ENCODE measurements at places on chromosomes 7 and 10.
A peak's percentile ranks its signal among the peaks of the same experiment; 100 is the strongest.

GRCh38 chr7:94396037-94396431 lies 1.3 kb downstream of the COL1A2 start:
- no peak for DNase-seq

DNA sequence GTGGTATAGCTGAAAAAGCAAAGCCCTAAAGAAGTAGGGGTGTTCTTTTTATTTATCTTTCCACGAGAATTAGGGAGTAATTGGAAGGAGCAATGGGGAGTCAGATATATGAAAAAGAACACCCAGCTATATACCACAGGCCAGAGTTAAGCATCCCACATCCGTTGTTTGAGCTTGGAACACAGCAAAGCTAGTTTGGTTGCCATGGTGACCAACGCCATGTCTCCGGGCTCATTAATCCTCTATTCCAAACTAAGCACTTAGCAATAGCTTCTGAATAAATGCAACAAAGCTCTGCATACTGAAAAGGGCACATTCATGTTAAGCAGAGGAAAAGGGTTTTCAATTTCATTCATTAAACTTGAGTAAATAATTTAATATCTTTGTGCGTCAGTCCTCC lies 23.5 kb downstream of the ASB4 start:
- peak; percentile 30 for DNase-seq

DNA sequence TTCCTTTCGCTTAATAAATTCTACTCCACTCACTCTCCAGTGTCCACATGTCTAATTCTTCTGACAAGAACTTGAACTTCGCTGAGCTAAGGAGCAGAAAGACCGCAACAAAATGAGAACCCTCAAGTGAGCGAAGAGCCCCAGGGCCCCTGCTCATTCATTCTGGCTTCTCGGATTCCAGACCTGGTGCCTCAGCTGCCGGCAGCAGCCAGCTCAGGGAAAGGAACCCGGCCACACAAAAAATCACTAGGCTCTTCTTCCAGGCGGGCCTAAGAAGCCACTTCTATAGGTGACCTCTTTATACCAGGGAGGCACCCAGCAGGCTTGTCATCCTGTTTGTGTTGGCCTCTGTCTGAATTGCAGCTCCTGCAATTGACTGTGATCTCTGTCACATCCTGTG lies 33.3 kb downstream of the OTUD1 start:
- DNase-seq: no peak

DNA sequence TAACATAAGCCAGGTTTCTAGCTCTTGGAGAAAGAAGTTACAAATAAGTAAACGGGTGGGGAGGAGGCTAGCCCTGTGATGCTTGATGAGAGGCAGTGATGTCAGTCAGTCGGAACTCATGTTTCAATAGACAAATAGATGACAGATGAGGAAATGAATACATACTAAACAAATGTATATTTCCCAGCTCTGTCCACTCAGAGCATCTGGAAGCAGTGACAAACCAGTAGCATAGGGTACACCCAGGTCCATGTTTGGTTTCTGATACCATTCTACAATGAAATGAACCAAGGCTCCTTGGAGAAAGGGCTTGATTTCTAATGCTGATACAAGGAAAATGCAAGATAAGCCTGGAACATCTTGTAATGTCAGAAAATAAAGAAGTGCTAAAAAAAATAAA lies 30.6 kb downstream of the PODXL start:
- peak; percentile 1 for DNase-seq

- no peak for DNase-seq
Observed at GRCh38 chr7:99106821-99107241, 37.1 kb downstream of the SMURF1 start.

DNA sequence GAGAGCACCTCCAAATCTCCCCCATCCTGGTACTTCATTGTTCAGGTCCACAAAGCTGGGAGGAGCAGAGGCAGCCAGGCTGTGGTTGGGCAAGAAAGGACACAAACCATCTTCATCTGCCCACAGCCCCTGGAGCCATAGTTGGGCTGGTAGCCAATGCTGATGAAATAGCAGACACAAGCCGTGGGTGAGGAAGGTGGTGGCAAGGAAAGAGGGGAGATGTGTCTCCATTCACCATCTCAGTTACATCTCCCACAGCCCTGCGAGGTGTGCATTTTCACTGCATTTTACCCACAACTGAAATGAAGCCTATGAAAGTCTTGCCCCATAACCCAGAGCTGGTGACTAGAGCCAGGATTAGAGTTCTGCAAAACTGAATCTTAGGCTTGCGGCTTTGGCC lies 35.0 kb downstream of the PIK3AP1 start:
- DNase-seq: no peak

- no peak for DNase-seq
Observed at GRCh38 chr10:91758303-91759146, 39.7 kb upstream of the TNKS2 start.

DNA sequence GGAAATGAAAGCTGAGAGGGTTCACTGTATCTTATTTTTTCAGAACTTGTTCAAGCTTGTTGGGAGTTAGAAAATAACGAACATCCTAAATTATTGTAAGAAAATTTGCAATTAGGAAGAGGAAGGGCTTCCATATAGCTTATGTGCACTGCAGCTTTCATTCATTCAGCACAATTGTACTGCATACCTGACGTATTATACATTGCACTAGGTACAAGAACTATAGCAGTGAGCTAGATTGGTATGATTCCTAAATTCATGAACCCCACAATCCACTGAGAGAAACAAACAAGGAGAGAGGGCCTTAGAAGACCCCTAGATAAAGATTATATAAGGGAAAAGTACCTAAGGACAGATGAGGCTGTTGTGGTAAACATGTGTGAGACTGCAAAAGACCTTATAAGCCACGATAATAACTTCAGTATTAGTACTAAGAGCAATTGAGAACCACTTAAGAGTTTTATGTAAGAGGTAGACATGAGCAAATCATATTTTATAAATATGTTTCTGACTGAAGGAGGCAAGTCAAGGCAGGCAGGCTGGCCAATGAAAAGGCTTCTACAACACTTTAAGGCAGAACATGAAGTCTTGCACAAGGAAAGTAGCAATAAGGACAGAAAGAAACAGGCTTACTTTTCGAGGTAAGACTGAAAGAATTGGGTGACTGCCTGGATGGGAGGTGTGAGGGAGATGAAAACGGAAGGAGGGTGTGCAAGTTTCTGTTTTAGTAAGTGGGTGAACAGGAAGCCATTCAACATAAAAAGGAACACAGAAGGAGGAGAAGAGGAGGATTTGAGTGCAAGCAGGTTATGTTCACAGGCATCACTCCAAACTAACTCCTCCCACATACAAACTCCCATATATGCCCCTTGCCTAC lies 77.9 kb upstream of the LRRN3 start:
- no peak for DNase-seq

DNA sequence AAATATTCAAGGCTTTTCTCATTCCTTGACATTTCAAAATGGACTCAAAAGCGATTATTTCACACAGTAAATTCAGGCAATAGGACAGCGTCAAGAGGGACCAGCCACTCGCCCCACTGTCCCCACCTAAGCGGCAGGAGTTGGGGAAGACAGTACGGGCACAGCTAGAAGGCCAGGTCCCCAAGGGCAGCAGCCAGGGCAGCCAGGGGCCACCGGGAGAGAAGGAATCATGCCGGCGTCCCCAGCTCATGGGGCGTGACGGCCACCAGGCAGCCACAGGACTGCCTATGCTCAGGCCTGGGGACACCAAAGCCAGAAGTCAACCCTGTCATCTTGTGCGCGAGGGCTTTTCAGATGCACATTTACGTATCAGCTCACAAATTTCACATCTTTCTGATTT lies 225.7 kb upstream of the PPP2R2D start:
- no peak for DNase-seq

DNA sequence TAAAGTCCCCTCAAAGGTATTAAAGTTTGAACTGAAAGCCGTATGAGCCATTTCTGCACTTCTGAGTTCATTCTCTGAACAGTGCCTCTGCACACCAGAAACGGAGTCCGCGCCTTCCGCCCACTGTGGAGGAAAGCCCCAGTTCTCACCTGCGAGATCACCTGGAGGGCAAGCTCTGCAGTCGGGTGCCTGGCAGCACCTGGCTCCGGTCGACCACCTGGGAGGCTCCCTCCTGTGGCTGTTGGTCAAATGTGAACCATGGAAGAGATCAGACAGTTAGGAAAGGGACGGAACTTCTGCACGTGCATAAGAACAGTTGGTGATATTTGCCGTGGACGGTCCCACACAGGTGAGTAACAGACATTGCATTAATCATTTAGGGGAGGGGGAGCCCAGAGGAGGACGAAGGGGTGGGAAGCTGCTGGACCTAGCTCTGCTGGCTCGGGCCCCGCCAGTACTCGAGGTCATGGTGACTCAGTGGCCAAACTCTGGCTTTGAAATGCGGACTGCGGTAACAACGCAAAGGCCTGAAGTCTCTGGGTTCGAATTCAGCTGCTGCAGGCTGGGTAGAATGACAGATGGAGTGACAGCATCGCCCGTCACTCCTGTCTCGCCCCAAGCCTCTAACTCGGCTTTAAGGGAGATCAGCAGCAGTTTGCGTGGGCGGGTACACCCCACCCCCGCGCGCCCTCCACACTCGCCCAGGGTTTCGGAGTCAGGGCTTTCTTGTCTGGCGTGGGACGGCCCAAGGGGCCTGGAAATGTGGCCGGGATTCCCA lies 1.7 kb upstream of the DPYSL4 start:
- DNase-seq: peak; percentile 6

GRCh38 chr7:36775061-36775620 lies 50.8 kb upstream of the AOAH start:
- no peak for DNase-seq

DNA sequence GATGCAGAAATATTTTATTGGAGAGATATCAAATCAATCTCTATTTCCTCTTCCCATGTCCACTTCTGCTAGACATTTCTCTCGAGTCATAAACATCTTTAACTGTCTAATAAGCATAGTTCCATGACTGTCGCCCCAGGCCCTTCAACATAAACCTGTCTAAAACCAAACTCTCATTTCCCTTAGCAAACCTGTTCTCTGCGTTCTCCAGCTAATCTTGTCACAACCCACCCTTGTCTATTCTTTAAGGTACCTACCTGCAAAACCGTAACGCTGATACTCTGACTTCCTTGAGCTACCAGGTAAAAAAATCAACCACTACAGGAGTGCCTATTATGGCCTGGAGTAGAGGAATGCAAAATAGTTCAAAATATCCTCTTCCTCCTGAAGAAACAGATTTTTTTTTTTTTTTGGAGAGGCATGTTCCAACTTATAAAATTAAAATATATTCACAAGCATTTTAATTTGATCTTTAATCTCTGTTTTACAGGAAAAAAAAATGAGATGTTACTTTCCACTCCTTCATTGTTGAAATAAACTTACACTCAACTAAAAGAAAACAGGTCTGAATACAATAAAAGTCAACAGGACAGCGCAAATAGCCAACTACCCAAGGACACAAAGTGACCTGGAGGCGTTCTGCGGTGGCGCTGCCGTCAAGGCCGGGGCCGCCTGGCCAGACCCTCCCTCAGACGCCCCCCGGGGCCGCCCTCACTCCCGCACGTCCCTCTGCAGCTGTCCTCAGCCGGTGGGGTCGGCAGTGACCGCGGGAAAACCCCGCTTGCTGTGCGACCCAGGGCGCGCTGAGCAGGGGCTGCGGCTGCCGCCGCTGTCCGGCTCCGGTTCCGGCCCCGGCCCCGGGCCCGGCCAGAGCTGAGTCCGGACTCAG lies 765 bp downstream of the SLC25A40 start:
- DNase-seq: peak; percentile 85

DNA sequence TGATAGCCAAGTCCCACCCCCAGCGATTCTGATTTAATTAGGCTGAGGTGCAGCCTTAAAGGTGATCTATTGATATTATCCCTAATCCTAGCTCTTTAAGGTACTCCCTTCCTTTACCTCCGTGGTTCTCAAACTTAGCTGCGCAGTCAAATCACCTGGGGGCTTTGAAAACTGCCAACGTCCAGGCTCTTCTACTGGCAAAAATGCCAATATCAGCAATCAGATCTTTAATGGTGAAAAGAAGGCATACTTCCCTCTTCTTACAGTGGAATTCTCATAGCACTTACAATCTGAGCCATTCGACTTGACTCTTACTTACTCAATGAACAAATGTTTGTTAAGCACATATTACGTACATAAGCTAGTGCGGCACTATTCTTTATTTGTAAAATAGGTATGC lies 704 bp upstream of the SLC35B4 start:
- no peak for DNase-seq

DNA sequence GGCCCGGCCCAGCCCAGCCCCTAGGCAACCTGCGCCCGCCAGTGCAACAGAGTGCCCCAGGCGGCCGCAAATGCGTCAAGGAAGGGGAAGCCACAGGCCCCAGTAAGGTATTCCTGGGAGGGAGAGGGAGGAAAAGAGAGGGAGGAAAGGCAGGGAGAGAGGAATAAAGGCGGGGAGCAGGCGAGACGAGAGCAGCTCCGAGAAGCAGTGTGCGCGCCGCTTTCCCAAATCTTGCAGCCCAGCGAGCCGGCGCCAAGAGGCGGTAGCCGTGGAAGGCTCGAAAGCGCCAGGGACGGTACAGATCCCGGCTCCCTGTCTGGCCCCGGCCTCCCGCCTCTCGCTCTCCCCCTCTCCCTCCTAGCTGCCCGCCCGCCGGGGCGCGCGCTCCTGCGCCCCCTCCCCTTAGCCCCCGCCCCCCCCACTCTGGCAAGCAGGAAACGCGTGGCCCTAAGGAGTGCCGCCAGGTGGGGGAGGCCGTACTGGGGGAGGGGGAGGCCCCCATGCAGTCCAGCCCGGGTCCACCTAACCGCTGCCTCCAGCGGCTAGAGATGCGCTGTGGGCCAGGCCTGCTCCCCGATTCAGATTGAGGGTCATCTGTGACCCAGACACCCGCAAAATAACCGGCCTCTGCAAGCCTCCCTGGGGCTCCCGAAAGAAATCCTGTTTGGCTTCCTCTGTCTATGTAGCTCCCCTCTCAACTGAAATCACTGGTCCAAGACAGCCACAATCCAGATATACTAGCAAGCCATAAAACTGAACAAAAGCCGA lies 4.3 kb downstream of the HOXA10 start:
- DNase-seq: peak; percentile 29

- DNase-seq: no peak
Observed at GRCh38 chr7:158160199-158160598, 427.4 kb downstream of the PTPRN2 start.

- no peak for DNase-seq
Observed at GRCh38 chr7:155408651-155409586, 49.0 kb upstream of the EN2 start.

GRCh38 chr10:33566001-33566400 lies 231.5 kb upstream of the NRP1 start:
- no peak for DNase-seq

- no peak for DNase-seq
Observed at GRCh38 chr7:125424721-125425120, 495.1 kb upstream of the POT1 start.

GRCh38 chr10:23870651-23871610 lies 338.0 kb upstream of the KIAA1217 start:
- no peak for DNase-seq
